ENCODE measurements at places on chromosomes 2 and 18.
A peak's percentile ranks its signal among the peaks of the same experiment; 100 is the strongest.

- ATAC-seq = no peak
Observed at GRCh38 chr18:61831071-61831470, 61.7 kb downstream of the RNF152 start.

DNA sequence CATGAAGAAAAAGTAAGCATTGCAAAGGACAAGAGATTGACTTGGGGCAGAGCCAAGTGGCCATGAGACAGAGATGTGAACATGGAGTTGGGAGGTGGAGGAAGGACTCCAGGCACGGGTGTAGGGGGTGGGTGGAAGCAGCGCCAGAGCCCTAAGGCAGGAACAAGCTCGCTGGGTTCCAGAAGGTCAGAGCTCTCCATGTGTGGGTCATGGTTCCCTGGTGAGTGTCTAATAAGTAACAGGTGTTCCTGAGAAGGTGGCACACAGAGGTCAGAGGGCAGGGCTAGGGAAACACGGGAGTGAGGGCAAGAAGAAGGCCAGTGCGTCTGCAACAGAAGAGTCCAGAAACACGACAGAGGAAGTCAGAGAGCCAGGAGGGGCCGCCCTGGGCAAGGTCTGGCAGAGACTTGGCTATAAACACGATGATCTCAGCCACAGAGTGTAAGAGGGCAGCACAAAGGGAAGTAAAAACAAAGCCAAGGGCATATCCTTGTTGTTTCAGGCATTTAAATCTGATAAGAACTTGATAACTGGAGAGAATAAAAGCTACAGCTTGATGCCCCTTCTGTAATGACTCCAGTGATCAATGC lies 260.8 kb downstream of the TGIF1 start:
- ATAC-seq = peak; percentile 36

DNA sequence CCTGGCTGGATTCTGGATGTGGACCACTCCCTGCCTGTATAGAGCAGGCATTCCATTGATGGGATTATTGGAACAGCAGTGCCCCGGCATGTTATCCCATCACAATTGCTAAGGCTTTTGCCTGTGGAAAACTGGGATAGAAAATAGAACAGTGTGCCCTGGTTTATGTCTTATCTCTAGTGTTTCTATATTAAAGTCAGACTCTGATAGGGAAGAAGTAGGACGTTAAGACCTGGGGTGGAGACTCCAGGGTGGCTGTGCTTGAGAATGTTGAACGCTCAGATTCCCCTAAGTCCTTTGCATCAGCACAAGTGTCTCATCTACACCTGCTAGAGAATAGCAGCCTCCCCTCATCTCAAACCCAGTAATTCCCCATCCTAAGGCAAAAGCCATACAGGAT lies 10.8 kb upstream of the NETO1 start:
- no peak for ATAC-seq

DNA sequence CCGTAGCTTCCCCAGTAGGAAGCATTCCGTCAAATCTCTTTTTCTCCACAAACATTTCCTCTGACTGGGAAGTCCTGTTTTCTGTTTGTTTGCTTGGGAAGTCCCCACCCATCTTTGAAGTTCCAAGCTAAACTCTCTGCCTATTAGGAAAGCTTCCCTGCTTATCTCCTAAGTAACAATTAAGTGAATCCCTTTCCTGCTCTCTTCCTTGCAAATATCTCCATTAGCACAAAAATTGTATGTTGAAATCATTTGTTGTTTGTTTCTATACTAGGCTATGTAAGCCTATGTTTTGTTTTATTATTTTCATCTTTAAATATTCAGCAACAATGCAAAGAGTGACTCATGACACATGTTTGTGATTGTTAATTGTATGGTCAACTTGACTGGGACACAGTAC lies 812.6 kb upstream of the LRATD1 start:
- no peak for ATAC-seq

DNA sequence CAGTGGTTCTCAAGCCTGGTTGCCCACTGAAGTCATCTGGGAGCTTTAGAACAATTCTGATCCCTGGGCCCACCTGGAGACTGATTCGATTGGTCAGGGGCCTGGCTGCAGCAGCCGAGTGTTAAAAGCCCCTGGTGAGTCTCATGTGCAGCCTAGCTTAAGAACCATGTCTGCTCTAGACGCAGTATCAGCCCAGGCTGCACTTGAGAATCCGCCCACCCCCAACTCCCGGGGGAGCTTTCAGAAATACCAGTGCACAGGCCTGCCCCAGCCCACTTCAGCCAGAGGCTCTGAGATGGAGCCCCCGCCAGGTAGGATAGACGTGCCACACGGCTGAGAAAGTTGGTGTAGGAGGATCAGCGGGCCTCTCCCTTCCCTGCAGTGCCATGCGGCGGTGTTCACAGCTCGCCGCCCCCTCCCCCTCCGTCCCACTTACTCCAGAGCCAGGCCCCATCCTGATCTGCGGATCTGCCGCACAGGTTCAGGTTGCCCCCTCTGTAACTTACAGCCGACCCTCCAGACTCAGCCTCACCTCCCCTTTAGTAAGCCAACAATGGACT lies 209.0 kb upstream of the RAB12 start:
- no peak for ATAC-seq
